Pulmonary artery endothelial cell (primary cell): ENCODE measurements at places on chromosomes 11 and 22.

GRCh38 chr22:17969701-17970113 is 54.7 kb downstream of the MICAL3 start:
- DNase-seq, result no peak

DNA sequence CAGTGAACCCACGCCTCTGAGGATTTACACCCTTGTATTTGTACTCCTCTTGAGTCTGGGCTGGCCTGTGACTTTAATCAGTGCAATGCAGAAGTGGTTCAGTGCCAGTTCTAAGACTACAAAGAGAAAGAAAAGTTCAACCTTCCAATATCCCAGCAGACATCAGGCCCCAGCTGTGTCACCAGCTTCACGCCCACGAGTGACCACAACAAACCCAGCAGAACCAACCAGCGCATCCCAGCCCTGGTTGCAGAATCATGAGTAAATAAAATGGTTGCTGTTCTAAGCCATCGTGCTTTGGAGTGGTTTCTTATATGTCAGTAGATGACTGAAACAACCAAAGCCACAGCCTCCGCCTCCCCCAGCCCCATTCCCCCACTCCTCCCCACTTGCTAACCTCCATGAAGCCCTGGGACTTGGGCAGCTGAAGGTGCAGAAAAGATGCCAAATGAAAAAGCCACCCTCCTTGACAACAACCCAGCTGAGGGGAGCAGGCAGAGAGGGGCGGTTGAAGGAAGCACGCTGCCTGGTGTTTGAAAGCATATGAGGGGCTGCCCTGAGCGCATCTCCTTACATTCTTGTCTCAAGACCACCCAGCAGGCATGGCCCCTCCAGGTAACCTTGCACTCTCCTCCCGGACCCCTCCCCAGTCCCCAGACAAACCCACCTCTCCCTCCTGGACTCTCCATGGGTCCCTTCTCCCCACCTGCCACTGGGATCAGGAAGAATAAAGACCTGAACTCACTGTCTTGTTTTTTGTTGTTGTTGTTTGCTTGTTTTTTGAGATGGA is 20.9 kb downstream of the TSKU start:
- DNase-seq, result no peak

DNA sequence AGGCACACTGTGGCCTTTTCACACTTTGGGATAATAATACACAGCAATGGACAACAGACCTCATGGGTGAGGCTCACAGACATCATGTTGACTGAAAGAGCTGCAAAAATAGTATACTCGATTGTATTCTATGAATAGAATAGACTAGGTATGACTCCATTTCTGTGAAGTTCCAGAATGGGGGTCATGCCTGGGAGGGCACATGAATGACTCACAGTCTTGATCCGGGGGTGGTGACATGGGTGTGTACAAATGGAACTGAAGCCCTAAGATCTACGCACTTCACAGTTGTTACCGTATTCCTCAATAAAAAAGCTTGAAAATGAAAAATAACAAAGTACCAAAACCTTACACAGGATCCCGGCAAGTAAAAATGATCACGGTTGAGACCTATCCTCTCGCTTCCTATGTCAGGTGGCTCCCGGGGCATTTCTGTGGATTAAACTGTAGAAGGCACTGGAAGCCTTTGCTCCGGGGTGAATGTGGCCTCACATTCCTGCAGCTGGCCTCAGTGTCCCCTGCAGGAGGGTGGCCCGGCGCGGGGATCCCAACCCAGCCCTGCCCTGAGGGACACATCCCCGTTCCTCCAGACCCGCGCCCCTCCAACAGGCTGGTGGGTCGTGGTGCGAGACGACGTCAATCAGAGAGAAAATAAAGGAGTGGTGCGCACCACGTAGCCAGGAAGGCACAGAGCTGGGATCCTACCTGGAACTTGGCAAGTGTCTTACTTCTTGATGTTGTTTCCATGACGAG is 75.9 kb downstream of the NECTIN1 start:
- DNase-seq, result no peak

GRCh38 chr11:65211293-65212105 is 29.8 kb downstream of the CAPN1 start:
- DNase-seq, result no peak

DNA sequence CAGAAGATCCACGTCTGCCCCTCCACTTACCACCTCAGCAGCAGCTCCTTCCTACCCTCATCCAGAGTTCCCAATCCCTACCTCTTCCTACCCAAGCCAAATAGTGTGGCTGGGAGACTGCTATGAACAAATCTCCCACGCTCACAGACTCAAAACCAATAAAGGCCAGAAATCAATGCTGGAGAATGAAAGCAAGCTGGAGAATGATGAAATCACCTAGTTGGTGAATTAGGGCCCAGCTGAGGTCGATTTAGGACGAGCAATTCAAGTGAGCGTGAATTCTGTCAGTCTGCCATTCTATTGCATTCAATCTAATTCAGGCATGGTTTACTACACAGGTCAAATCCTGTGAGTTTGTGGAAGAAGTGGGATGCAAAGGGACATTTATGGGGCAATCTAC is 22.5 kb downstream of the COMMD9 start:
- no peak for DNase-seq

- DNase-seq, result no peak
These were observed 17.1 kb upstream of the B3GAT1 start for GRCh38 chr11:134429106-134429505.

GRCh38 chr22:40071720-40072119 is 77.0 kb downstream of the FAM83F start:
- DNase-seq, result no peak

- no peak for DNase-seq
These were observed 2.6 kb upstream of the MCM5 start for GRCh38 chr22:35397095-35397904.
